ENCODE measurements at places on chromosomes 13 and 19. TPM values are rescaled to one million over a fixed set of nuclear protein-coding genes. Genes with fewer than 3 reads are reported as not detected.

ZNF226 gene
- 14.4 TPM for total RNA-seq

ATXN8OS gene
- total RNA-seq: not detected

STOML3 gene
- not detected for total RNA-seq

LRRC8E gene
- 1.1 TPM for total RNA-seq

EIF3K gene
- 279 TPM for total RNA-seq

MAMSTR gene
- total RNA-seq: 0.16 TPM

SLC7A9 gene
- 0.16 TPM for total RNA-seq

TBXA2R gene
- 2.1 TPM for total RNA-seq

PCSK4 gene
- 0.32 TPM for total RNA-seq

GPR12 gene
- not detected for total RNA-seq

CYP4F3 gene
- not detected for total RNA-seq

Data from bladder microvascular endothelial cell (primary cell).